ENCODE measurements at places on chromosomes 2 and 18.

DNA sequence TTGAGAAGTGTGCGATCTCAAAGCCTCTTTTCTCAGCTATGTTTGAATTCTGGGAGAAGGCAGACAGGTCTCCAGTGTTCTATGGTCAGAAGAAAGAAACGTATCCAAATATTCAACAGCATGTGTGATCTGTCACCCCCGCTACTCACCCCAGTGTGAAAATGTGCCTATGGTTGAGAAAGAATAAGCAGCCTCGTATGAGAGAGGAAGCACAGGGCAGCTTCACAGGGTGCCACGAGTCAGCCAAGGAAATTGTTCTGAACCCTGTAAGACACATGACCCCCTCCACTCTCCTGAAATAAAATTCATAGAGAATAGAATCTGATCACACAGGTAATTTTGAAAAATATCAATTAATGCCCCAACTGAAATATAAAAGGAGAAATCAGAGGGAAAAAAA lies 8.0 kb upstream of the SF3B1 start:
- no peak for DNase-seq

GRCh38 chr2:151637271-151637781 lies 97.0 kb downstream of the NEB start:
- DNase-seq, result no peak

DNA sequence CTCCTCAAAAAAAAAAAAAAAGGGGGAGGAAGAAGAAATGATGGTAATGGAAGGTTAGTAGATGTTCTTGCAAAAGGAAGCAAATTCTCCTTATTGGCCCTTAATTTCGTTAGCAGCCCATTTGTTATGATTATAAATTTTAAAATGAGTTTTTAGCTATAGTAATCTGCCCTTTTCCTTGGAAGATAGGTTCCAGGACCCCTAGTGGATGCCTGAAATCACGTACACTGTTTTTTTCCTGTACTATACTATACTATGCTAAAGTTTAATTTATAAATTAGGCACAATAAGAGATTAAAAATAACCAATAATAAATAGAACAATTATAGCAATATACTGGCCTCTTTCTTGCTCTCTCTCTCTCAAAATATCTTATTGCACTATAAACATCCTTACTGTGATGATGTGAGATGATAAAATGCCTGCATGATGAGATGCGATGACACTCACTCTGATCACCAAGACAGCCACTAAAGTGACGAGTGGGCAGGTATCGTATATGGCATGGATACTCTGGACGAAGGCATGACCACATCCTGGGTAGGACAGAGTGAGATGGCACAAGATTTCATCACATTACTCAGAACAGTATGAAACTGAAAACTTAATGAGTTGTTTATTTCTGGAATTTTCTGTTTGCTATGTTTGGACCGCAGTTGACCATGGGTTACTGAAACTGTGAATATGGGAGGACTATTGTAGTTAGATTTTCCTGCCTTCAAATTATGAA lies 87.2 kb downstream of the KCTD18 start:
- DNase-seq, result no peak

- DNase-seq, result no peak
These were observed 42.0 kb downstream of the WDR33 start for GRCh38 chr2:127768775-127769479.

DNA sequence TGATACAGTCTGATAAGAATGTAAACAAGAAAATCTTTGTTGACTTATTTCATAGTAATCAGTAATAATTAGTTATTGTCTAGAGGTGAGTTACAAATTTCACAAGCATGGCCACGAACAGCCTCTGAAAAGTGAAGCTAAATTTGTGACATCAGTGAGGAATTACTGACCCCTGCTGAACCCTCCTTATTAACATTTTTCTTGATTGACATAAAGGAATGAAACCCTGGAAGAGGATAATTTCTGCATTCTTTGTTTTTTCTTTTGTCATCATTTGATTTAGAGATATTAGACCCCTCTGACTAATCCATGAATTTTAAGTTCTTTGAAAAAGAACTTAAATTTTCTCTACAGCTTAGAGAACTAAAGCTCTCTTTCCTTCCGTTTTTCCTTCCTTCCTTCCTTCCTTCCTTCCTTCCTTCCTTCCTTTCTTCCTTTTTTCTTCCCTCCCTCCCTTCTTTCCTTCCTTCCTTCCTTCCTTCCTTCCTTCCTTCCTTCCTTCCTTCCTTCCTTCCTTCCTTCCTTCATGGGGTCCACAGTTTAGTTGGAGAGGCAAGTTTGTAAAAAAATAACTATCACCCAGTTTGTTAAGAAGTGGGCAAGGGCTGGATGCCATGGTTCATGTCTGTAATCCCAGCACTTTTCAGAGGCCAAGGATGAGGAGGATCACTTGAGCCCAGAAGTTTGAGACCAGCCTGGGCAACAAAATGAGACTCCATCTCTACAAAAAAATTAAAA lies 387.0 kb downstream of the MTX2 start:
- no peak for DNase-seq

- no peak for DNase-seq
These were observed 322.2 kb upstream of the HS6ST1 start for GRCh38 chr2:128640845-128641360.

GRCh38 chr18:21112140-21112473 lies 494 bp upstream of the ROCK1 start:
- DNase-seq, result no peak

GRCh38 chr2:152613235-152613634 lies 104.0 kb downstream of the PRPF40A start:
- peak; percentile 50 for DNase-seq

- DNase-seq, result no peak
These were observed 25.1 kb downstream of the ABCB11 start for GRCh38 chr2:169005994-169006393.

DNA sequence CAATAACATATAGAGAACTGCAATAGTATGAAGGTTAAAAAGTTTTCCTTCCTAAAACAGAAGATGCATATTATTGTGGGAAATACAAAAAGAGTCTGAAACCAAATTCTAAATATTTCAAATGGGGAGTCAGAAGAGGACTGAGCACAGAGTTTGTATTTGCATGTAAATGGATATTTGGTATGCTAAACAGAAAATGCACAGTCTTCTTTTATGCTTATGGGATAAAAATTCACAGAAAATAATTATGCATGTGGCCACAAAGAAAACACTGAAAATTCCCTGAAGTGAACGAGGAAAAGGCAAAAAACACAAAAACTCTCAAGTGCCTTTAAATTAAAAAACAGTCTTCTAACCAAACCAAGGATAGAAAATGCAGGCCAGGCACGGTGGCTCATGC lies 142.7 kb downstream of the NCKAP5 start:
- no peak for DNase-seq

- no peak for DNase-seq
These were observed 268.6 kb upstream of the RAB6C start for GRCh38 chr2:129710670-129711495.

DNA sequence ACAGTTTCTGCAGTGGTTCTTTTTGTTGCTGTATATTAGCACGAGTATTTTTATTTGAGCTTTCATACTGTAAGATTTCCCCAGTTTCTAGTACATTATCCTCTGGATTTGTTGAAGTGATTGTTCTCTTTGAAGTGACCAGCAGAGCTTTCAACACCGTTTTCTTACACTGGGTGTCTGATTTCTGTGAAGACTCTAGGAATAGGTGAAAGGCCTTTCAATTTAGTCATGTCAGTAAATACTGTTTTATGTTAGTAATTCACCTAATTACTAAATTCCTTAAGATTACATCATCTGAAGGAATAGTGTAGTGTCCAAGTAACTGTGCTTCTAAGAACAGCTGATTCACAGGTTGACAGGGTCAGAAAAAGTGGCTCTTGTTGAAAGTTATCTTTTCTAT lies 2.3 kb downstream of the PPM1B start:
- no peak for DNase-seq

DNA sequence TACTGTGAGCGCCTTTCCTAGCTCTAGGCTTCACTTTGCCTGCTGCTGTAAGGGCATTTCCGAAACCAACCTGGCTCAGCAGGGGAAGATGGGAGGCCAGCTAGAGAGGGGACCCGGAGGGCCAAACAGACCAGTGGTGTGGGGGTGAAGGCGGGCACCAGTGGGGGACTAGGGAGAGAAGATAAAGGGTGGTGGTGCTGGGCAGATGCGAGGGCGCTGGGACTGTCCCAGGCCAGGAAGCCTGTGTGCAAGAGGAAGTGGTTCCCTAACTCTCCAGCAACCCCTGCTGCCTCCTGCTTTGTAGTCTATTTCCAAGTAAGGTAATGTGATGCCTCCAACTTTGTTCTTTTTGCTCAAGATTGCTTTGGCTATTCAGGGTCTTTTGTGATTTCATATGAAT lies 73.1 kb downstream of the DNAH7 start:
- no peak for DNase-seq

- DNase-seq, result no peak
These were observed 18.1 kb downstream of the CCNYL1 start for GRCh38 chr2:207729465-207729998.

DNA sequence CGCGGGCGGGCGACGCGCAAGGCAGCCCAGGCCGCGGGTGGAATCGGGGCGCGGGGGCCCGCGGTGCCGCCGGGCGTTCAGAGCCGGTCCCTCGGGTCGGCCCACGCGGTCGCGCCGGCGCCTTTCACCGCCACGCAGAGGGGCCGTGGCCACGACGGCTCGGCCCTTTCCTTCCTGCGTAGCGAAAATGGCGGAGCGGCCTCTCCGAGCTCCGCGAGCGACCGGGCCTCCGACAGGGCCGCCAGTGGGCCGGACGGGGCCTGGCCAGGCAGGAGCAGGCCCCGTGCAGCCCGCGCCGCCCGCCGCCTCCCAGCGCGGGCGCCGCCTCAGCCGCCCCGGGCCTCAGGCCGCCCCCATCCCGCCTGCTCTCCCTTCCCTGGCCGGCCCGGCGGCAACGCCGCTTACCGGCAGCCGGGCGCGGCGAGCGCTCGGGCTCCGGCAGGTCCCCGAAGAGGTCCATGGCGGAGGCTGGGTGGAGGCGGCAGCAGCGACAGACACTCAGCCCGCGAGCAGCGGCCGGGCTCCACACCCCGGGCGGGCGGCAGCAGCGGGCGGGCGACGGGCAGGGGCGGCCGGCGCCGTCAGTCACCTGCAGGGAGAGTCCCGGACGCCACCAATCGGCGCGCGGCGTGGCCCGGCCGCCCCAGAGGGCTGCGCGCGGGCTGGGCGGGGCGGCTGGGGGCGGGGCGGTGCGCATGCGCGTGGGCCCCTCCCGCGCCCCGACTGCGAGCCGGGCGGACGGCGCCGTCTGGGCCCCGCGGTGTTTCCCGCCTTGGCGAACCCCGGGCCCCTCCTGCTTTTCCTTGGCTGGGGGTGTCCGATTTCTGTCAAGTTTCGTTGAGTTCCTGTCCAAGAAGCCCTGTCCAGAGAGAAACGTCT lies at the start of gene ILKAP:
TSS of gene ILKAP (minus strand) at position 602 of the 879 bp plus-strand sequence. CDS start at position 460, 142 bp downstream.
- DNase-seq, result peak; percentile 82

DNA sequence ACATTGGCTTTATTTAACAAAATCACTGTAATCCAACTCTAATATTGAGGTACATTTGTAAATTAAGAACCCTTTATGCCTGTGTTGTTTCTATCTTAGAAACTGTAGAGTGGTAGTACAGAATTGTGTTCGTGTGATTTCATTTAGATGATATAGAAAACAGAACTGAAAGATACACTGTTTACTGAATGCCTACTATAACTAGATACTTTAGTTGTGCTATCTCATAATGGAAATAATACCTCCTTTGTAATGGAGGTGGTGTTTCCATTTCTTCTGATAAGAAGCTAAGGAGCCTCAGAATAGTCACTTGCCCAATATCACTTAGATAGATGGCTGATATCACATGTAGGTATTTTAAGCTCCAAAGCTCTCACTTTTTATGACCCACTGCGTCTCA lies 62.5 kb upstream of the UBXN4 start:
- DNase-seq, result no peak

DNA sequence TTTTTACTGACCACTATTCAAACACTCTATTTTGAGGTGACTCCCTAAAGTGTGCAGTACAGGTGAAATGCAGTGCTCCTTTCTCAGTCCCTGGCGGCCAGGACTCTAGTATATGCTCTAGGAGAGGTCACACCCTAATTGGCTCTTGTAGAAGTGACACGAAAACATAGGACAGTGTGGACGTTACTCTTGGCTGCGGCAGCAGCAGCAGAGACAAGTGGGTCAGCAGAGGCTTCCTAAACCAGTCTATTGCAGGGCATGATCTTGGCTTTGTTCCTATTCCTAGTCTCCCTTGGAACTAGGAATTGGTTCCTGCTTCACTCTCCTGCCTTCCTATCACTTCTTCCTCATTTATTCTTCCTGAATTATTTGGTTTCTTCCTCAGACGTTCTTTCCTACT lies 10.1 kb upstream of the ONECUT2 start:
- no peak for DNase-seq

DNA sequence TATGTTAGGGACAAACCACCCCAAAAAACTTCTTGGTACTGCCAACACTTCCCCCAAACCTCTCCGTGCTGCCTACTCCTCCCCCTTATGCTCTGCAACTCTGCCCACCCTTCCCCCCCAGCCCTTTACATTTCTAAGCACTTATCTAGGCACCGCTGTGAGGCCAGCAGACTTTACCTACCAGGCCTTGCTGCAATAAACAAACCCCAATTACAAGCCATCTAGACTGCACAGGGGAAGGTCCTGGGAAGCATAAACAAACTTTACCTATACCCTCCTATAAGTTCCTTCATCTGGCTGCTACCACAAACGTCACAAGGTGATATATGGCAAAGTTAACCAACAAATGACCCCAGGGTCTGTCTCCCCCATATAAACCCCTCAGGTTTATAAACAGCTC lies 259.4 kb upstream of the GULP1 start:
- no peak for DNase-seq

DNA sequence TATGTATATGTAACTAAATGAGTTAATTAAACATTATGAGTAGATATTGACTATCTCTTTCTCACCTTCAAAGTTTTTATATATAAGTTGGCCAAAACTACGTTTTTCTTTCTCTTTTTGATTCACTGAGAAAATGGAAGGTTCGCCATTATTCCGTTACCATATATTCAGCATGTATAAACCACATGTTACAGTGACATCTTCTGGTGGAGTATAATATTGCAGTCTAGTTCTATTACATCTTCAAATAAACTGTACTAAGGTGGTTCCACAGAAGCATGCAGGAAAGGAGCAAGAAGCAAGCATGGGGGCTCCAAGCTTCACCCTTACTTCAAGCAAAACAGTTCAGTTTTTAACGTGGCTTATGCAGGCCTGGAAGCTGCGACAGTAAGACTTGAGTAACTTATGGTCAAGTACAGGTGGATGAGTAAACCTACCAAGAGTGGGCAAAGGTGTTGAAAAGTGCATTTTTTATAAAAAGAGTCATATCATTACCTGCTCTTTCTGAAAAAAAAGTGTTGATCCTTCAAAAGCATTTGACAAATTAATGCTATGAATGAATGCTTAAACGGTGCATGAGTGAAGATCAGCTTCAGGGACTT lies 129.8 kb upstream of the RAB6C start:
- DNase-seq, result peak; percentile 38

GRCh38 chr18:58768293-58768974 lies 96.2 kb upstream of the ZNF532 start:
- DNase-seq, result peak; percentile 94

GRCh38 chr2:85582492-85582891 lies 1.7 kb upstream of the VAMP5 start:
- no peak for DNase-seq

GRCh38 chr2:221002101-221002685 lies 569.9 kb downstream of the EPHA4 start:
- no peak for DNase-seq

GRCh38 chr2:85999061-85999831 lies 106.4 kb downstream of the POLR1A start:
- DNase-seq, result no peak

Measured in NCI-H1105 (cell line).